ENCODE measurements at places on chromosomes 16 and 17.

DNA sequence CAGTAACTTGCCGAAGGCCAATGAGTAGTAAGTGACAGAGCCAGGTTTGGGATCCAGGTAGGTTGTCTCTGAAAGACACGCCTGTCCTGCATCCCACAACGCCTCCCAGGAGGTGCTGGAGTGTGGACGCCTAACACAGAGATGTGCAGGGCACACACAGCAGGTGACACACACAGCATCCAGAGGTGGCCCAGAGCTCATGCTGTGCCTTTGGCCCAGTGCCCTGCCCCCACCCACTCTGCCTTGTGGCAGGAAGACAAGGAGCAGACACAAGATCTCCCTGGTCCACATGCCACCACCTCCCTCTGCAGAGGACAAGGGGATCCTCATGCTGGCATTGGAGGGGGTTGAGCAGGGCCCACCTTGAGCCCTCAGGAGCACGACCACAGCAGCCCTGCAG lies 14.7 kb upstream of the STH start:
- DNase-seq = no peak

- no peak for DNase-seq
These were observed 7.3 kb upstream of the TSPOAP1 start for GRCh38 chr17:58335779-58336455.

DNA sequence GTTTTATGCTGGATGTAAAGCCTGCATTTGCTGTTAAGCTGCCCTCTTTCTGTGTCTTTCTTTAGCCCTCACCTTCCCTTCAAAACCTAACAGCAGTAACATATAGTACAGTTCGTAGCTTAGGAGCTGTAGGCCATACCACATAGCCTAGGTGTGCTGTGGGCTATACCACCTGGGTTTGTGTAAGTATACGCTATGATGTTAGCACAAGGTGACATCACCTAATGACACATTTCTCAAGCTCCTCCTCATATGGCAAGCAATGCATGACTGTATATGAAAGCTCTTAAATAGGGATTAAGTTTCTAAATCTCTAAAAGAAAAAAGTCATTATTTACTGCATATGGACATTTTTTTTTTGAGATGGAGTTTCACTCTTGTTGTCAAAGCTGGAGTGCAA lies 57.8 kb upstream of the TMEM97 start:
- peak; percentile 51 for DNase-seq

GRCh38 chr17:27755706-27756466 lies 44.4 kb downstream of the NOS2 start:
- no peak for DNase-seq

GRCh38 chr17:7043497-7044198 lies at the start of gene SLC16A11:
Gene SLC16A11, minus strand, starts transcription at chr17:7044092. Its CDS starts 579 bp downstream, at chr17:7043513.
- DNase-seq = no peak

GRCh38 chr17:50542795-50543774 lies 3.9 kb upstream of the SPATA20 start:
- DNase-seq = peak; percentile 48

DNA sequence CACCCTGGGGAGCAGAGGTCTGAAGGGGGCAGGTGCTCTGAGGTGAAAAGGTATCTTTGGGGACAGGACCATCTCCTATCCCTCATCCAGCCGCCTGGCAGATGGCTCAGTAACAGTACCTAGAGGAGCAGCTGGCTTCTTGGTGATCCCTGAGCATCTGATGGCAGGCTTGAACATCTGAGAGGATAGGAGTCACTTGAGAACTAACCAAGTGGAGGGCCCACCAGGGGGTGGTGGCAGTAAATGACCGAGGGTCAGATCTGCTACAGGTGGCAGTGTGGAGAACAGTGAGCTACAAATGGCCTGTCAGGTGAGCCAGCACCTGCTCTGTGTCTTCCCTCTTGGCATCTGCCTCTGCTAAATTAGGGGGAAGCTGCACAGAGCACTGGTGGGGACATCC lies 13.8 kb downstream of the HROB start:
- no peak for DNase-seq

DNA sequence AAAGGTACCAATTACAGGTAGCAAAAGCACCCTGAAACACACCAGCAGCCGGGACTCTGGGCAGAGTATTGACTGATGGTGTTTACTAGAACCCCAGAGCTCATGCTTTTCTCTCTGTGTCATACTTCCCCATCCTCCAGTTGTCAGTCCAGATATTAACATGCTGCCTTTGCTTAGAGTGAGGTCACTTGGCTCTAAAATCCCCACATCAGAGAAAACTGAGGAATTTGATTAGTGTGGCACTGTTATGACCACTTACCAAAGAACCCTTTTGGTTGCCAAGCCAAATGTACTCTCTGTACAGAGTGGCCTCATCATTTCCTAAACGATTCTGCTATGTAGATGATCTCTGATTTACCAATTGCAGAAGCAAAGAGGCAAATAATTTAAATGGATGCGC lies 80.4 kb downstream of the ABCC12 start:
- no peak for DNase-seq

- no peak for DNase-seq
These were observed 31.9 kb downstream of the MYO18A start for GRCh38 chr17:29148257-29148789.

DNA sequence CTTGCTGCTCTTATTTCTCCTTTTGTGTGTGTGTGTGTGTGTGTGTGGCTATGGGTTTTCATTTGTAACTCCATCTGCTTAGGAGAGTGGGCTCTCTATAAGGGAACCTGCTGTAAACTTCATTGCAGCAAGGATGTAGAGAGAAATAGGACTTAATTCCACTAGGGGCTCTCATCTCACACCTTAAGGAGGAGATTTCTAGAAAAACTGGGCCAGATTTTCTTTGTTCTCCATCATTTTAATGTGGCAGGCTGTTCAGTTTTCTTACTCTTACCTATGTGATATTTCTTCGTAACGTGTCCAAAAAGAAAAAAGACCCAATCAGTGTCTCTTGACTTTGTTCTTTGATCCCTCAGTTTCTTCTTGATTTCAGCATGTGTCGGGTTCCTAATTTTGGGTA lies 4.5 kb upstream of the CASC3 start:
- no peak for DNase-seq

- DNase-seq = no peak
These were observed 103.3 kb downstream of the SLC39A11 start for GRCh38 chr17:72989074-72989610.

- DNase-seq = no peak
These were observed 34.4 kb downstream of the N4BP1 start for GRCh38 chr16:48575471-48576050.

- DNase-seq = no peak
These were observed 84.8 kb downstream of the KATNIP start for GRCh38 chr16:27634779-27635178.

DNA sequence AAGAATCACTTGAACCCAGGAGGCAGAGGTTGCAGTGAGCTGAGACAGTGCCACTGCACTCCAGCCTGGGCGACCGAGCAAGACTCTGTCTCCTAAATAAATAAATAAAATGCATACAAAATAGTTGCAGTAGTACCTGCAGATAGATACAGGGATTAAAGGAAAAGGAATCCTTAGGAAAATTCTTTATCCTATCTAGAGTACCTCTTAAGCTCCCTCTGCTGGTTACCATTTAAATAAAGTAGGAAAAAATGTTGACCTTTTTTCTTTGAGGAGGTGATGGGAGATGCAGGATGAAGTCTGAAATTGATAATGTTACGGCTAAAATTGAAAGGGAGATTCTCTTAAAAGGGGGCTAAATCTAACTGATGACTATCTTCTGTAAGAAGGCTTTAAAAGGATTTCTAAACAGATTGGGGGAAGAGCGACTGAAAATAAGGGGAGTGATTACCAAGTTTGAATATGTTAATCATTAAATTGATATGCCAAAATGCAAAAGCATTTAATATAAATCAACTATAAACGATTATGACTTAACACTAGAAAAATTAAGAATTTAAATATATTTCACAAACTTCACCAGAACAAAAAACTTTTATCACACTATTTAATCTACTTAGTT lies 29.4 kb downstream of the C16orf87 start:
- DNase-seq = peak; percentile 26

- peak; percentile 32 for DNase-seq
These were observed at the start of gene B4GALNT2 for GRCh38 chr17:49132699-49133364. Gene B4GALNT2, plus strand, starts transcription at chr17:49132769. Its CDS starts 24 bp downstream, at chr17:49132793.

GRCh38 chr16:27475561-27475960 lies 73.6 kb downstream of the IL21R start:
- peak; percentile 42 for DNase-seq

DNA sequence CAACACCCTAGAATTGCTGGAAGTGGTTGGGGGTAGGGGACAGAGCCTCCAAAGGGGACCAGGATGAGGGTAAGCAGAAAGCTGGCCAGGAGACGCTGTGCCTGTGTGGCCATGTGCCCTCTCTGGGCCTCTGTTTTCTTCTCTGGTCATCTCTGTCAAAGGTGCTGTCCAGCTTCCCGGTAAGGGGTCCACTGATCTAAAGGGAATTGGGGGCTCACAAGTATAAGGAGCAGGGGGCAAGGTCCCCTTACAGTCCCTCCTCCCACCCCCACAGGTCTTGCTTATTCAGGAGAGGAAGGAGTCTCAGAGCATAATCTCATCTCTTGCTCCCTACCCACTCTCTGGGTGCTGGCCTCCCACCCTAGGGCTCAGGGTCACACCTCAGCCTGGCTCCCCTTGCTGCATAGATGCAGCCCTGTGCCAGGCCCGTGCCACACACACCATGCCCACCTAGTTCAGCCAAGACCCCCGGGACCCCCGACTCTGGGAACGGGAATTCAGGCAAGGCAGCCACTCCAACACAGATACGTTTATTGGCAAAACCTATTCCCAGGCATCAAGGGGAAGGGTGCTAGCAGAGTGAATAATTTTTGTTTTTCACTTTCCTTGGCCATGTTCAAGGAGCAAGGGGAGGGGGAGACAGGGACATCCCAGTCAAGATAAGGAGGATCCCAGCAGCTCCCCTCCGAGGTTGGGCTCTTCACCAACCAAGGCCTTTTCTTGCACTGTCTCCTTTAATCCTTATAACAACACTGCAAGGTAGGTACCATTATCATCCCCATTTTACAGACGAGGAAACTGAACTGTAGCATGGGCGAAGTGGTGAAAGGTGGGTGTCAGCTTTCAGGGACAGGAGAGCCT lies 19.8 kb downstream of the SLC4A1 start:
- DNase-seq = no peak

DNA sequence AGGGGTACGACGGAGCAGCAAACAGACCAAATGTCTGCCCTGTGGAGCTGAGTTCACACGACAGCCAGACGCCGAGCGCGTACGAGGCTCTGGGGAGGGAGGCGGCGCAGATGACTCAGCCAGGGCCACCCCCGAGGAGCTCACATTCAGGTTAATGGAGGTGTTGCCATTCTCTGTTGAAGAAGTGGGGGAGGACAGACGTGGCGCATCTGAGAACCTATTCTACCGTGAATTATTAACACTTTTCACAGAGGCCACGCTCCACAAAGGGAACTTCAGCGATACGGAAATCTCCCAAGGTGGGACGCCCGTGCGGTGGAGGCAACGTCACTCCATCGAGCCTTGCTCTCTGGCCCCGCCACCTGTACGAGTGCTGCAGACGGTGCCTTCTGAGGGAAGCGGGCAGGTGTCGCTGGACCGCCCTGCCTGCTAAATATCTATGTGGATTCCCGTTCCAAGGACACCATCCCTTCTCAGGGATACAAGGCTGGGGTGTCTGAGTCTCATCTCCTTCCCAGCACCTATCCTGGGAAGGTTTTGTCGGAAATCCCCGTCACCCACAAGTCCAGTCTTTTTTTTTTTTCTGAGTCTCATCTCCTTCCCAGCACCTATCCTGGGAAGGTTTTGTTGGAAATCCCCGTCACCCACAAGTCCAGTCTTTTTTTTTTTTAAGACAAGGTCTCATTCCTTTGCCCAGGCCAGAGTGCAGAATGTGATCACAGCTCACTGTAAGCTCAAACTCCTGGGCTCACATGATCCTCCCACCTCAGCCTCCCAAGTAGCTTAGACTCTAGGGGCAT lies 19.0 kb downstream of the ABR start:
- no peak for DNase-seq

- peak; percentile 83 for DNase-seq
These were observed 22.8 kb downstream of the PGS1 start for GRCh38 chr17:78401246-78401645.

- DNase-seq = no peak
These were observed 157.6 kb downstream of the XYLT1 start for GRCh38 chr16:17313085-17313611.

DNA sequence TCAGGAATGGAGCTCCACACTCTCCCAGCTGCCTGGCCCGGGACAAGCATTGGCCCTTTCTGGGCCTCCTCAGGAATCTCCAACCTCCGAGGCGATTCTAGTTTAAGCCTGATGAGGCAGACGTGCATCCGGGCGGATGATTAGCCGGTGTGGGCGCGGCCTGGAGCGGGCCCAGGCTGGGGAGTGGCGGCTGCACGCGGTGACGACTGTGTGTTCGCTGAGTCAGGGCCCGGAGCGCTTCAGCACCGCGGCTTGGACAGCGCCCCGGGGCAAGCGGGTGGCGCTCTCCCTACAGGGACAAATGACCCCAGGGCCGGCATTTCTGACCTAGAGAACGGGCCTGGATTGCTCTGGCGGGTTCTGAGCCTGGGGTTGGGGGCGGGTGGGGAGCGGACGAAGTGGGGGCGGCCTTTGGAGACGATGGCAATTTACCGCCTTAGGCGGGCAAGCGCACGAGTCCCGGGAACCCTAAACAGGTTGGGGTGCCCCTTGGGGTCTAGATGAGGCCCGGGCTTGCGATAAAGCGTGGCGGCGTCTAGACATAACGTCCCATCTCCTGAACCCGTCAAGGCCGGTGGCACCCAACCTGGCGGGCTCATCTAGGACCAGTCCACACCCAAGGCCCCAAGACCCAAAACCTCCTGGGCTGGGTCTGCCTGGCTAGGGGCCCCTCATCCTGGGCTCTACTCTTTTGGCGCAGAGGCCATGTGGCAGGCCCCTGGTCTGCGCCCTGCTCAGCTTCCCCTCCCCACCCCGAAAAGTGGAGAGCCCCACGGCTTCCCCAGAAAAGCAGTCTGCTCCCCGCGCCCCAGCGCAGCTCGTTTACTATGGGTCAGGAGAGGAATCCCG lies 22.3 kb upstream of the ZNHIT3 start:
- DNase-seq = peak; percentile 92

DNA sequence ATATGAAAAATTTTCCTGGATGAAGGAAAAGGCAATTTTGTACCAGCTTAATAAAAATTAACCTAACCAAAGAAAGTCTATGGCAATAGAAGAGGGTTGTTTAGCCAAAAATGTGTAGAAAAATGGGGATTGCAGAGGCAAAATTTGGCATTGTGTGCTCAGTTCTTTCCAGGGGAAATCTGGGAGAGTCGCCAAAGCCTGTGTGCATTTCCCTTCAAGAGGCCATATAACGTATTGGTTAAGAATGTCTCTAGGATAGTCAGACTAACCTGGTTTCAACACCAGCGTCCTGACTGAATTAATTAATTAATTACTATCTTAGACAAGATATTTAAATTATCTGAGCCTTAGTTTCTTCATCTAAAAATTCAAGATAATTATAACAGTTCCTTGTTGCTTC lies 44.8 kb upstream of the HLF start:
- no peak for DNase-seq

GRCh38 chr17:75927286-75927922 lies 13.4 kb downstream of the FBF1 start:
- DNase-seq = peak; percentile 74

DNA sequence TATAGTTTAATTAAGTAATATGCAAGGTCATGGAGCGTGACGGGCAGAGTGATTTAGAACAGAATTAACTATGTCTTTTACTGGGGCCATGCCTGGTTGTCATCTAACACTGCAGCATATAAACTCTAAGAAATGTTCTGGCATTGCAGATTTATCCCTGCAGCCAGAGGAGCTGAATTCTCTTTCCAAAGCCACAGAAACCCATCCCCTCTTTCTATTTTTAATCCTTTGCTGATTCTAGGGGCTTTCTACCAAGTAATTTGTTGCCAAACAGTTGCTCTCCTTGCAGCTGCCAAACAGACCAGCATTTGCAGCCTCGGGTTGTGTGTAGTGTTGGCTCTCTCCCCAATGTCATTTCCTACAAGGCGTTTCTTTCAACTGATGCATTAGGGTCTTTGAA lies 243.2 kb upstream of the MON1B start:
- no peak for DNase-seq

Measured in epithelial cell of esophagus (primary cell).